ENCODE measurements at places on chromosomes 11 and 22. TPM values are rescaled to one million over a fixed set of nuclear protein-coding genes. Genes with fewer than 3 reads are reported as not detected.
A peak's percentile ranks its signal among the peaks of the same experiment; 100 is the strongest.

DNA sequence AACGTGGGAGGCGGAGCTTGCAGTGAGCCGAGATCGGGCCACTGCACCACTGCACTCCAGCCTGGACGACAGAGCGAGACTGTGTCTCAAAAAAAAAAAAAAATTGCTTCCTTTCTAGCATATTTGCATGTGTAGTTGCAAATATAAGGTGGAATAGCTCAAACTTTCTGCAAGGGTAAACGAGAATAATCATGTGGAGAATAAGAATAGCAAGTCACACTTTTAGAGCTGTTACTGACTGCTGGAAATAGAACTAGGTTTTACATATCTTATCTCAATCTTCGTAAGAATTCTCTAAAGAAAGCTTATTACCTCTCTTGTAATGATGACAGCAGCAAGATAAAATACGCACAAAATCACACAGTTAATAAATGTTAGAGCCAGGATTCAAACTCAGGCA is 1.6 kb downstream of the L3MBTL2 start:
- no peak for DNase-seq

- no peak for DNase-seq
Measured at GRCh38 chr11:13310443-13310842, 32.9 kb downstream of the BMAL1 start.

GCAT gene
- 24.8 TPM for total RNA-seq

DNA sequence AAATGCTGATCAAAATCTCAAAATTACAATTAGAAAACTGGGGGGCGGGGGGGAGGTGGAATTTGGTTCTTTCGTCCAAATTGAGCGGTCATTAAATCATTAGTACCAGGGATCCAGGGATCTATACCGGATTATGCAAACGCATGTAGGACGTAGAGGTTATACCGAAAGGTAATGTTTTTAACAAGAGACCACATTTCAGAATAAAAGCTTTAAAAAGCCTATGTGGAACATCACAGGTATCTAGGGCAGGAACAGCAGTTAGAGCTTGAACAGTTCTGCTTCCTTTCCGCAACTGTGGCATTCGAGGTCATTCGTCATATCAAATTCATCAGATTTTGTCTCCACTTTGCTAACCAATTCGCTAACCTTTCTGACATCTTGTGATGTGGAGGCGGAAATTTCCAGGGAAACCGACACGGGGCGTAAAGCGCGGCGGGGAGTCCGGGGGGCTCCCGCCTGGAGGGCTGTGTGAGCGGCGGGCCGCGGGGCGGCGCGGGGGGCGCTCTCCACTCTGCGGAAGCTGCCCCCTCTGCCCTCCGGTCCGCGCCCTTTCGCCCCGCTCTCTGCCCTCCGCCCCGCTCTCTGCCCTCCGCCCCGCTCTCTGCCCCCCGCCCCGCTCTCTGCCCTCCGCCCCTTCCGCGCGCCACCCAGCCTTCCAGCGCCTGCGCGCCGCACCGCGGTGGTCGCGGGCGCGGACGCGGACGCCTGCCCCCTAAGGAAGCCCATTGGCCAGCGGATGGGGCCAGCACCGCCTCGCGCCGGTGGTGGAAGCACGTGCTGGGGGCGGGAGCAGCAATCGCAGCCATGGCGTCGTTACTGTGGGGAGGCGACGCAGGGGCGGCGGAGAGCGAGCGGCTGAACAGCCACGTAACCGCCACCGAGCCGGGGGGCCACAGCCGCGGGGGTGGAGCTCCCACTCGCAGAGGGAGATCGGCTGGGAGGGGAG is at the start of gene DDX25:
DDX25 (plus strand) TSS at position 798 of the 949 bp plus-strand sequence; CDS start at position 808, 10 bp downstream.
- DNase-seq: peak; percentile 87

DNA sequence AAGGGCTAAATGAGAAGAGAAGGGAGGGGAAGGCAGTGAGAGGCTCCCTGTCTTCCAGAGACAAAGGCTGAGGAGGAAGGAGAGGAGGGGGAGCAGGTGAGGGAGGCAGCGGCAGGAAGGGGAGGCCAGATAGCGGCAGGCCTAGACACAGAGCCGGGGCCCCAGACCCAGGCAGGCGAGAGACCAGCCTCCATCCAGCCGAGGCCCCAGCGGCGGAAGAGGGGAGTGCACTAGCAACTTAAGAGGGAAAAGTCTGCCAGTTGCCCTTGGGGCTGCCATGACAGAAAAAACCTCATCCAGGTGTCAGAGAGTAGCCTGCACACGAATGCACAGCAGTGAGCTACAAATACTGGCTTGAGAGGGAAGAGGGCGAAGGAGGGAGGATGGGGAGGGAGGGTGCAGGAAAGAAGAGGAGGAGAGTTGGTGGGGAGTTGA is 46.7 kb downstream of the IGLL1 start:
- DNase-seq: peak; percentile 62

- no peak for DNase-seq
Measured at GRCh38 chr11:46404476-46405017, 13.0 kb upstream of the CHRM4 start.

- DNase-seq: peak; percentile 56
Measured at GRCh38 chr22:23047742-23048141, 22.6 kb upstream of the GNAZ start.
